Stimulated activated CD8-positive, alpha-beta memory T cell treated with anti-CD3 and anti-CD28 coated beads, Interleukin-15, amount 100 ng/mL, for 4 hours (primary cell): ENCODE measurements at places on chromosomes 2 and 18.

DNA sequence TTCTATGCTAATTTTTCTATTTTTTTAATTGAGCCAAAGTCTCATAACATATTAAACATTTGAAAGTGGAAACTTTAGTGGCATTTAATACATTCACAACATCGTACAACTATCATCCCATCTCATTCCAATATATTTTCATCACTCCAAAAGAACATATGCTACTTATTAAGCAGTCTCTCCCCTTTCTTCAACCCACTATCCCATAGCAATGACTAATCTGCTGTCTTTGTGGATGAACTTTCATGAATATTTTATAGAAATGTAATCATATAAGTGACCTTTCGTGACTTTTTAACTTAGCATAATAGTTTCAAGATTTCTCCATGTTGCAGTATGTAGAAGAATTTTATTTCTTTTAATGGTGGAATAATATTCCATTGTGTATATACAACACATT, 90.3 kb downstream of the CCDC178 start:
- no peak for DNase-seq

DNA sequence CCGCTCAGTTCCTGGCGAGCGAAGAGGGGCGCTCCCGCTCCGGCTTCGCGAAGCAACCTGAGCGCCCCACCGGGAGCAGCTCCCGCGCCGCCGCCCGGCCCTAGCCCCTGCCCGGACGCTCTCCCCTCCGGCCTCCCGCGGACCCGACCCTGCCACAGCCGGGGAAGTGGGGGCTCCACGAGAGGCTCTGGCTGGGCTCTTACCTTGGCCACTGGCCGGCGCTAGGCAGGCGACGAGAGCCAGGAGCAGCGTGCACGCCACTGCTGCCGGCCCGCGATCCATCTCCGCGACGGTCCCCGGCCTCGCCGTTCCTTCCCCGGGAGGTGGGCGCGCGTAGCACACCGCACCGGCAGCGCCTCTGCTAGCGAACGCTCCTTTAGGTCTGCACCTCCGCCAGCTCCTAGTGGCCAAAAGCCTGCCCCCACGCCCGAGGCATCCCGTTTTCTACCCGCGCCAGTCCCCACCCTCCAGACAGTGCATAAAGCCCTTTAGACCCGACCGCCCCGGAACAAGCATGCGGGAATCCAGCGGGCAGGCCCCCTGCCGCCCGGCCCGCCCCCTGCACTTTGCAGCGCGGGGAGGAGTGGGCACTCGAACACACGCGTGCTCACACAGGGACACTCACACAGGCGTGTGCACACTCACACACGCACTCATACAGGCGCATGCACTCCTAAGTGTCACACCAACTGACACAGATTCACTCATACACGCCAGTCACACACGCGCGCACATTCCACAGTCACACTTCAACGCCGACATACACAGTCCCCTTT, at the start of gene LRP2:
Gene LRP2, minus strand, starts transcription at position 417 of the 776 bp plus-strand sequence. Its CDS starts 135 bp downstream, at position 282.
- DNase-seq: no peak

GRCh38 chr2:145352484-145352883, 832.6 kb upstream of the ZEB2 start:
- no peak for DNase-seq

- no peak for DNase-seq
Observed at GRCh38 chr2:160584972-160585494, 91.4 kb upstream of the RBMS1 start.

GRCh38 chr2:55862246-55862645, 61.3 kb downstream of the EFEMP1 start:
- no peak for DNase-seq

DNA sequence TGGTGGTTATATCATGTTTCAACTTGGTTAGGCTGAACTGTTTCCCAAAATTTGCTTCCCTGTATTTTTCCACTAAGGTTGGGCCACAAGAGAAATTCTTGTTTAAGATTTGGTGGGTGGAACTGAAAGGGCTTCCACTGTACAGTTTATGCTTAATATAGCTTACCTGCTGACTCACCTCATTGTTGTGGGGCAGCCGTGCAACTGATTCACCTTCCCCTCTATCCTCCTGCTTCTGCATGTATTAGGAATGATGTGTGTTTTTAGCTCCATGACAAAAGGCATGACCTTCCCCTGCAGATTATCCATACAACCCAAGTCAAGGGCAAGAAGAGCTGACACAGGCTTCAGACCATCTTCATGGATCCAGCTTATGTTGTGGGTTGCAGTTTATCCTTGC, 98.4 kb upstream of the GULP1 start:
- no peak for DNase-seq

DNA sequence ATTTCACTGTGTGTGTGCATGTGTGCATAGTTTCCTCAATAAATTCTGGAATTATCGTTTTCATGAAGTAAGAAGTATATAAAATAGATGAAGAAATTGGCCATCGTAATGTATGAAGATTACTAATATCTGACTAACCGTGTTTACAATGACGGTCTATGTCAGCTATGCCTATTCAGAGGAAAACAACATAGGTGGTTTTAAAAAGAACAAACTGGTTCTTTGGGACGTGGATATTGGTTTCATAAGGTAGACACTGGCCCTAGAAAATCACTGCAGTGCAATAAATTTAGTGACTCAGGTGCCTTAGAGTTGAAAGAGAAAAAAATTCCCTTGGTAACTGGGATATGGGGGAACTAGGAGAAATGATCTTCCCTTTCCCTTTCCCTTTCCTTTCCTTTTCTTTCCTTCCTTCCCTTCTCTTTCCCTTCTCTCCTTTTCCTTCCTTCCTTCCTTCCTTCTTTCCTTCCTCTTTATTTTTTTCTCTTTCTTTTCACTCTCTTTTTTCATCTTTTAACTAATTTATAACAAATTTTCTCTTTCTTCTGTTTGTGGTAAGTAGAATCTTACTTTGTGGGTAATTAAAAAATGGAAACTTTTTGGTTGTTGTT, 36.4 kb downstream of the MAP2 start:
- no peak for DNase-seq

- DNase-seq: no peak
Observed at GRCh38 chr2:72263776-72264060, 116.1 kb upstream of the CYP26B1 start.

DNA sequence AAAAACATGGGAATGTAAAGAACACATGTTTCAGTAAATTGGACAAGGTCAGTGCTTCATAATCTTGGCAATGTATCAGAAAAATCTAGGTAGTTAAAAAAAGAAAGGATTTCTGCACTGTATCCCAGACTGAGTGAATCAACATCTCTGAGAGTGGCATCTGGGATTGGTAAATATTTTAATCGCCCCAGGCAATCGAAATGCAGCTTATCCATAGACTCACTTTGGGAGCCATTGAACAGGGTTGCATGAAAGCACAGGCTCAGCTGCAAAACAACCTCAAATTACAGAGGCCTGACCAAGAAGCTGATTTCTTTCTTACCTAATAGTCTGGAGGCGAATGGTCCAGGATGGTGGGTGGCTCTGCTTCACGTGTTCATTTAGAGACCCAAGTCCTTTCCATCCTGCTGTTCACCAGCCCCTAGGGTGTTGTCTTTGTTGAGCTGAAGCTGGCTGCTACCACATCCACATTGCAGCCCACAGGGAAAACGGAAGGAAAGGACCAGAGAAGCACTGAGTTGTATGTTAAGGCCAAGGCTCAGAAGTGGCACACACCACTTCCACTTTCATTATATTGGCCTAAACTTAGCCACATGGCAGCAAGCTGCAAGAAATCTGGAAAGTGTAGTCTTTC, 59.0 kb downstream of the MOGAT1 start:
- DNase-seq: no peak

- DNase-seq: no peak
Observed at GRCh38 chr18:3791238-3791637, 341.3 kb downstream of the TGIF1 start.

DNA sequence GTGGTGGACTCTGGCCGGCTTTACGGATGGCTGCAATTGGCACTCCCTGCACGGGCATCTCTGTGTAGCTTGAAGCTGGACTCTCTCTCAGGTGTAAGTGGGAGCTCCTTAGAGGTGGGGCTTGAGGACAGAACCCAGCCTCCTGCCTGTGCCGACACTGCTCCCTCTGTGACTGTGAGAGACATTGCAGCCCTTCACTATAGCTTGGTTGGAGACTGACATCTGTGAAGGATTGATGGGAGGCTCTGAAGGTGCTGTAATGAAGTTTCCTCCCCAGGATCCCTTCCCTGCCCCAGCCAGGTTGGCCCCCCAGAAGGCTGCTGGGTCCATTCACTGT, 166.7 kb downstream of the SH3RF3 start:
- DNase-seq: no peak
